Colonic mucosa (tissue), 4 donors: ENCODE measurements at places on chromosomes 11 and 22. TPM values are rescaled to one million over a fixed set of nuclear protein-coding genes. Genes with fewer than 3 reads are reported as not detected.

- no peak overlapping the region for H3K4me3 ChIP-seq
- no peak for DNase-seq
- no peaks in the 10 kb centered on the region for H3K4me1 ChIP-seq
- H3K27me3 ChIP-seq, result no peaks in the 10 kb centered on the region
- no peaks in the 10 kb centered on the region for H3K36me3 ChIP-seq
- H3K27ac ChIP-seq, result no peak overlapping the region
Measured at GRCh38 chr11:1847926-1848639, 4.8 kb upstream of the LSP1 start.

Gene NDUFC2
- 226 TPM for total RNA-seq

- no peaks in the 10 kb centered on the region for H3K36me3 ChIP-seq
- no peaks in the 10 kb centered on the region for H3K27me3 ChIP-seq
- H3K27ac ChIP-seq, result no peak overlapping the region
- H3K4me1 ChIP-seq, result no peaks in the 10 kb centered on the region
Measured at GRCh38 chr22:38942702-38943101, 14.7 kb upstream of the APOBEC3A start.

DNA sequence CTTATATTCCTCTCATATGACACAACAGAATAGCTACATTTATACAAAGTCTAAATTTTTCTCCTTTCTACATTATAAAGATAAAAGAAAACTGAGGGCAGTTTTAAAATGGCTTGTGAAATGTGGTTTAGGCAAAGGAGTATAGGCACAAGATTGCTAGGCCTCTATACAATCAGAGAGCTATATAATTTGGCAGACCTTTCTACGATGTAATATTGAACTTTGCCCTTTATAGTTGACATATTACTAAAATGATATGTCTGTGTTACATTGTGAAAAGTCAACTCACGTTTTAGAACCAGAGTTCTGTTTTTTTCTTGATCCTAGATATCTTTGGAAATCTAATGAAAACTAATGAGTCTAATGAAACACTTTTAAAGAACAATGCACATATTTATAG, 430.2 kb downstream of the DLG2 start:
- H3K36me3 ChIP-seq, result no peaks in the 10 kb centered on the region
- no peak overlapping the region for H3K4me3 ChIP-seq
- H3K27me3 ChIP-seq, result no peaks in the 10 kb centered on the region
- peak overlapping the region; percentile 13 for H3K27ac ChIP-seq
- no peaks in the 10 kb centered on the region for H3K4me1 ChIP-seq
- DNase-seq, result no peak

DNA sequence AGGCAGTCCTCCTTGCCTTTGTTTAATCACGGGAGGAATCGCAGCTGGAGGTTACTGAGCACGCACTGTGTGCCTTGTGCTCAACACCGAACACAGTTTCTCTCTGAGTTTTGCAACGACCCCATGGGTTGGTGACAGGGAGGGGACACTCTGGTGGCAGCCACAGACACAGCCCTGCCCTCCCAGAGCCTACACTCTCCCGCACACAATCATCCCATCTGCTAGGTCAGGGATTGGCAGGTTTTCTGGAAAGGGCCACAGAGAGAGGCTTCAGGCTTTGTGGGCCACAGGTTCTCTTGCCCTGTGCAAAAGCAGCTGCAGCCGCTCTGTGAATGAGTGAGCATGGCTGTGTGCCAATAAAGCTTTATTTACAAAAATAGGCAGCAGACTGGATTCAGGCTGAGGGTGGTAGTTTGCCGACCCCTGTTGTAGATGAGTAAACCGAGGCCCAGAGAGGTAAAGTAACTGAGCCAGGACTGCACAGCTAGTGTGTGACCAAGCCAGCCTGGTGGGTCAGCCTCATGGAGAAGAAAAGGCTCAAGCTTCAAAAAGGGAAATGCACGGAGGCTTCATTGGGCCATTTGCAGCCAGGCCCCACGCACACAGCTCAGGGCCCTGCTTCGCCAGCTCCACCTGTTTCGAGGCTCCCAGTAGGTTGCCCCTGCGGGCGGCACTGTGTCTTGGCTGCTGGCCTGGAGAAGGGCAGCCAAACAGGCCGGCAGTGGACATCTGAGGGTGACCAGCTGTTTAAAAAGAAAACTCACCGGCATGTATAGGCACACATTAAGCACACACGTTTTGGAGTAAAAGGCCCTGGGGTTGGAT, 16.3 kb downstream of the LTO1 start:
- H3K4me1 ChIP-seq, result no peaks in the 10 kb centered on the region
- H3K27me3 ChIP-seq, result no peaks in the 10 kb centered on the region
- H3K4me3 ChIP-seq, result no peak overlapping the region
- DNase-seq, result no peak

GRCh38 chr11:75816561-75817239, 1.7 kb downstream of the UVRAG start:
- H3K4me3 ChIP-seq, result peak overlapping the region; percentile 84
- H3K36me3 ChIP-seq, result no peaks in the 10 kb centered on the region
- DNase-seq, result no peak

Gene OR5A1
- not detected for total RNA-seq

DNA sequence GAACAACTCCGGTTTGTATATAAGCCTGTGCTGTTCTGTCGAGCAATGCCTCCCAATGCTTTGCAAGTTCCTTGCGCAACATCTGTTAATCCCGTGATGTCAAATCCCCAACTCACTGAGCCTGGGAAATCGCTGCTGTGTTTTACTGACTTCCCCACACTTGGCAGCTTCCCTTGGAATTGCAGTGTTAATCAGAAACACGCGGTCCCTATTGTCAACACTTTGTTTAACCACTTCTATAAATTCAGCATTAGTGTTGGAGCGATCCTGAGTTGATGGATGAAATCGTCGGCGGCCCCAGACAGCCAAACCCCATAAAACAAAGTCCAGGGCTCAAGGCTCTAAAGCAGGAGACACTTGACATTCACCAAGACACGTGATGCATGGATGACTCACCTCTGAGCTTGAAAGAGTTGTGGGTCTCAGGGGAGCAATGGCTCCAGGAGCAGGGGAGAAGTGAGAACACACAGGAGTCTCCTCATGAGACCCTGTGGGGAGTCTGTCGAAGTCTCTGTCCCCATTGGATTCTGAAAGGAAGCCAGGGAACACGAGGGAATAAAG, 555.3 kb downstream of the MIAT start:
- no peaks in the 10 kb centered on the region for H3K36me3 ChIP-seq
- peak overlapping the region; percentile 42 for H3K27ac ChIP-seq
- no peak overlapping the region for H3K4me3 ChIP-seq
- DNase-seq, result peak; percentile 75

DNA sequence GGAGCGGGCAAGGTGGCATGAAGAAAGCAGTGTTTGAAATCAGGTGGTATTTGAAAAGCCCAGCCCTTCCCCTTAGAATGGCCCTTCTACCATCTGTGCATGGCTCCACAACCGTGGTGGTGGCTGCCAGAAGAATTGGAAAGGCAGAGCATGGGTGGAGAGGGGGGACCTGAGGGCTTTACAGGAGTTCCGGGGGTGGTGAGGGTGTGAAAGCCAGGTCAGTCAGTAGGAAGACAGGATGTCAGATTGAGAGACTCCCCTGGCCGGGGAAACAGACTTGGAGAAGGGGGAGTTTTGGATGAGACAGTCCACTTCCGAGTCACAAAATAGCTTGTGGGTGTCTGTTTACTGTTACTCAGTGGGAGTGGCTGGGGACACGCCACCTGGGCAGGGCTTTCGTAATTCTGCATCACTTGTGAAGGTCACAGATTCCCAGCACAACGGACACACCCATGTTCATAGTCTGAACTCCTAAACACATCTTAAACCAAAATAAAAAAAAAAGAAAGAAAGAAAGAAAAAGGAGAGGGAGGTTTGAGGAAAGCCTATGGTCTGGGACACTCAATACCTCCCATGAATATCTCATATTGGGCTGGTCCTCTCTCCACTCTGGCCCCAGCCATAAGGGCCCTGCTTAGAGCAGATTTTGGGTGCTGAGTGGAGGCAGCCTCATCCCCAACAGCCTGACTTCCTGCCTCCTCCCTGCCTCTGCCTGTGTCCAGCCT, 24.4 kb upstream of the SMIM35 start:
- H3K27ac ChIP-seq, result peak overlapping the region; percentile 40
- H3K27me3 ChIP-seq, result no peaks in the 10 kb centered on the region
- H3K36me3 ChIP-seq, result no peaks in the 10 kb centered on the region
- H3K4me3 ChIP-seq, result no peak overlapping the region

GRCh38 chr11:17354601-17354991, 3.0 kb downstream of the NCR3LG1 start:
- H3K27me3 ChIP-seq, result no peaks in the 10 kb centered on the region
- peak; percentile 91 for DNase-seq
- H3K4me1 ChIP-seq, result no peaks in the 10 kb centered on the region
- H3K27ac ChIP-seq, result no peak overlapping the region
- no peaks in the 10 kb centered on the region for H3K36me3 ChIP-seq

Gene HEPHL1
- total RNA-seq, result not detected

GRCh38 chr11:17697175-17697949, 22.0 kb upstream of the MYOD1 start:
- H3K27ac ChIP-seq, result no peak overlapping the region
- H3K4me3 ChIP-seq, result no peak overlapping the region
- no peak for DNase-seq
- H3K4me1 ChIP-seq, result no peaks in the 10 kb centered on the region

DNA sequence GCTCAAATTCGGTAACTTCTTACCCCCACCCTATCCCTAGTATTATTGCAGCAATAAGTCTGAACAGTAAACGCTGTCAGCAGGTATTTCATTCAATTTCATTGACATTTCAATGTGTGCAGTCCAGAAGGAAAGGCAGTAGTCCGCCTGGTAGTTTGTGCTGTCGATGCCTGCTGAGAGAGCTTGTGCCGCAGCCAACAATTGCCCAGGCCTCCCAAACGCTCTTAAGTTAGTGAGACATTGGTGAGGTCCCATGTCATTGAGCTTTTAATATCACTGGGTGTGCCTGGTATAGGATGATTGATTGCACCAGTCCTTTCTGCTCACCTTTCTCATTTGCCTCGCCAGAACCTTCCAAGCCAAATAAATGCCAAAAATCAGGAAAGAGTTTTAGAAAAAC, 28.1 kb downstream of the ALKBH3 start:
- H3K4me1 ChIP-seq, result no peaks in the 10 kb centered on the region
- DNase-seq, result no peak
- no peaks in the 10 kb centered on the region for H3K36me3 ChIP-seq
- no peaks in the 10 kb centered on the region for H3K27me3 ChIP-seq
- H3K4me3 ChIP-seq, result no peak overlapping the region

- no peaks in the 10 kb centered on the region for H3K4me1 ChIP-seq
- no peak overlapping the region for H3K27ac ChIP-seq
- no peaks in the 10 kb centered on the region for H3K27me3 ChIP-seq
- no peaks in the 10 kb centered on the region for H3K36me3 ChIP-seq
Measured at GRCh38 chr22:32951807-32952153, 106.4 kb downstream of the SYN3 start.

Gene SORL1
- 66.1 TPM for total RNA-seq

GRCh38 chr11:43404406-43404805, 45.7 kb downstream of the TTC17 start:
- no peak for DNase-seq
- H3K27me3 ChIP-seq, result no peaks in the 10 kb centered on the region
- no peaks in the 10 kb centered on the region for H3K4me1 ChIP-seq
- H3K36me3 ChIP-seq, result peaks cover 4% of the 10 kb centered on the region
- H3K4me3 ChIP-seq, result no peak overlapping the region
- H3K27ac ChIP-seq, result no peak overlapping the region

- no peak overlapping the region for H3K27ac ChIP-seq
- H3K4me3 ChIP-seq, result no peak overlapping the region
- DNase-seq, result no peak
Measured at GRCh38 chr11:11253497-11253896, 99.6 kb downstream of the CSNK2A3 start.

- no peaks in the 10 kb centered on the region for H3K36me3 ChIP-seq
- no peaks in the 10 kb centered on the region for H3K27me3 ChIP-seq
- no peak for DNase-seq
- no peaks in the 10 kb centered on the region for H3K4me1 ChIP-seq
- no peak overlapping the region for H3K27ac ChIP-seq
- no peak overlapping the region for H3K4me3 ChIP-seq
Measured at GRCh38 chr22:27507935-27508526, 293.5 kb downstream of the MN1 start.

DNA sequence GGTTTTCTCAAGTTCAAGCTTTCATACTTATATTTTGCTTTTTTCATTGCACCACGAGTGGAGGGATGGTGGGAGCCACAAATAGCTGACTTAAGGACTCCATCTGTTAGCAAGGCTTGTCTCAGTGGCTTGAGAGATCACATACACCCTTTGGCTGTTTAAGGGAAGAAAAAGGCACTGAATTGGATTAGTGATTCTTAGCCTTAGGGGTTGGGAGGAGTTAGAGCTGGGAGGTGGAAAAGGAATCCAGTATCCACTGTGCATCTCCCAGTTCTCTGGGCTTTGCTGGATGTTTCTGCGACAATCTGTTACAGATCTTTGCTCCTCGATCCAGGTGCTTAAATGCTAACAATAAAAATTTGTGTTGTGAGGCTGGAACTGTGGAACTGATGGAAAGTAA, 593.6 kb downstream of the CNTN5 start:
- DNase-seq, result no peak
- no peaks in the 10 kb centered on the region for H3K27me3 ChIP-seq
- H3K27ac ChIP-seq, result no peak overlapping the region
- no peak overlapping the region for H3K4me3 ChIP-seq

- DNase-seq, result peak; percentile 55
- no peak overlapping the region for H3K4me3 ChIP-seq
- H3K27ac ChIP-seq, result peak overlapping the region; percentile 33
- H3K27me3 ChIP-seq, result no peaks in the 10 kb centered on the region
- no peaks in the 10 kb centered on the region for H3K4me1 ChIP-seq
- no peaks in the 10 kb centered on the region for H3K36me3 ChIP-seq
Measured at GRCh38 chr11:72685560-72686480, 11.6 kb upstream of the PDE2A start.

Gene NEAT1
- total RNA-seq, result 269 TPM

- peaks cover 7% of the 10 kb centered on the region for H3K4me1 ChIP-seq
- no peak for DNase-seq
- H3K4me3 ChIP-seq, result no peak overlapping the region
Measured at GRCh38 chr11:44597358-44598012, 32.0 kb downstream of the CD82 start.

DNA sequence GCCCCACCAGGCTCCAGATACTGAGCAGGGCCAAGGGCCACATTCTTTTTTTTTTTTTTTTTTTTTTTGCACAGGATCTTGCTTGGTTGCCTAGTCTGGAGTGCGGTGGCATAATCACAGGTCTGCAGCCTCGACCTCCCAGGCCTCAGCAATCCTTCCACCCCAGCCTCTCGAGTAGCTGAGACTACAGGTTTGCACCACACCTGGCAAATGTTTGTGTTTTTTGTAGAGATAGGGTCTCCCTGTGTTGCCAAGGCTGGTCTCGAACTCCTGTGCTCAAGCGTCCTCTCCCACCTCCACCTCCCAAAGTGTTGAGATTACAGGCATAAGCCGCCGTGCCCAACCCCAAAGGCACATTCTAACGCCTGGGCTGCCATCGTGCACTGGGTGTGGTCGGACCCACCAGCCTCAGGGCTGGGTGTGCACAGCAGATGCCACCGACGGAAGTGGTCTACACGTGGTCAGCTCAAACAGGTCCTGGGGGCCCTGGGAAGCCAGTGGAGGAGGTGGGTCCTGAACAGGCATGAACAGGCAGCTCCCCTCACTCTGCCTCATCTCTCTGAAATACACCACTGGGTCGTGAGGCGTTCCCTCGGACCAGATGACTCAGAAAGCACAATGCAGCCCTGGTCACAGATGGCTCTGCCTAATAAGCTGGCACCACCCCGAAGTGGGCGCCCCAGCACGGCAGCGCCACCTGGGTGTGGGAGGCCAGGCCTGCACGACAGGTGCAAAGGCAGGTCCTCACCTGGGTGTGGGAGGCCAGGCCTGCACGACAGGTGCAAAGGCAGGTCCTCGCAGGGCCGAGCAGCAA, 5.1 kb upstream of the B4GALNT4 start:
- no peaks in the 10 kb centered on the region for H3K4me1 ChIP-seq
- peak; percentile 75 for DNase-seq
- H3K36me3 ChIP-seq, result no peaks in the 10 kb centered on the region
- no peak overlapping the region for H3K4me3 ChIP-seq

Gene MS4A6A
- 10.5 TPM for total RNA-seq

Gene OR8B8
- total RNA-seq, result not detected

Gene ASPHD2
- total RNA-seq, result 3.8 TPM
